ENCODE measurements at places on chromosomes 6 and 20.

DNA sequence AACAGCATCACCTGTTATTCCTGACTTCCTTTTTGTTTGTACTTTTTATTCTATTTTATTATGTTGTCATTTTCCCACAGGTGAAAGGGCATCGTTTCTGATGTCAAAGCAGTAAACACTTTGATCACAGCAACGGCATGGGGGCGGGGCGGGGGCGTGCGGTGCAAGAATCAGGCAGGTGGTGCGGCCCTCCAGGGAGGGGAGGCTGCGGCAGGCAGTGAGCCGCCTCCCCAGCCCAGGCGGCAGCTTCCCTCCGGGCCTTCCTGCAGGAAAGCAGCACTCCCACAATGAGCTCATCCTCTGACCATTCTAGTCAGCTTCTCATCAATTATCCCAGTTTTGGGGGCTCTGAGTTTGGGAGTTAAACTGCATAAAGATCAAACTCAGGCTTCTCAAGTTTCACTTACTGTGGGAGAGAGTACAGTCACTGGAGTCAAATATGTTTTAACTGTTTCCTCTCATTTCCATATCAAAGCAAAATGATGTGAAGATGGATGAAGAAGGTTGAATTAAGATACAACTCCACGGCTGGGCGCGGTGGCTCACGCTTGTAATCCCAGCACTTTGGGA, 608.4 kb upstream of the AGPAT4 start:
- DNase-seq = no peak

- DNase-seq = no peak
Measured at GRCh38 chr20:62266340-62266739, 28.0 kb downstream of the OSBPL2 start.

GRCh38 chr6:133377219-133377618, 136.1 kb downstream of the EYA4 start:
- no peak for DNase-seq

GRCh38 chr6:509676-510075, 118.1 kb downstream of the IRF4 start:
- no peak for DNase-seq

- no peak for DNase-seq
Measured at GRCh38 chr6:15425947-15426346, 180.1 kb downstream of the JARID2 start.

GRCh38 chr6:15776458-15776980, 113.7 kb upstream of the DTNBP1 start:
- DNase-seq = no peak

GRCh38 chr6:30913721-30914075, 340 bp upstream of the VARS2 start:
- no peak for DNase-seq

DNA sequence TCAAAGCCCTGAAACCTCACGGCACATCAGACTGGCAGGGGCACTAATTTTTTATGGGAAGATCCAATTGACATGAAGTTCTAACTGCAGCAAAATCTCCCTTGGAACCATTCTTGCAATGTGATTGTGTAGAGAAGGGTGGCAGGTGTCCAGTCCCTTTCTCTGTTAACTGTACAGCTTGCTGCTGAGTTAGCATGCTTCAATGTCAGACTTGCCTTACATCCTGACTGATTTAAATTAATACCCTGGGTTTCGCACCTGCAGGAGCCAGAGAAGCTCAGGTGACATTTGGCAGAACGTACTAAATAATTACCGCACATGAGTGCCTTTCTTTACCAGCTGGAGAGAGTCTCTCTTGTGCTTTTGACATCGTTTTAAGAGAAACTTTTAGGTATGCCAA, 123.0 kb downstream of the DOK5 start:
- DNase-seq = no peak

- no peak for DNase-seq
Measured at GRCh38 chr20:57647933-57648785, 27.9 kb upstream of the ZBP1 start.

DNA sequence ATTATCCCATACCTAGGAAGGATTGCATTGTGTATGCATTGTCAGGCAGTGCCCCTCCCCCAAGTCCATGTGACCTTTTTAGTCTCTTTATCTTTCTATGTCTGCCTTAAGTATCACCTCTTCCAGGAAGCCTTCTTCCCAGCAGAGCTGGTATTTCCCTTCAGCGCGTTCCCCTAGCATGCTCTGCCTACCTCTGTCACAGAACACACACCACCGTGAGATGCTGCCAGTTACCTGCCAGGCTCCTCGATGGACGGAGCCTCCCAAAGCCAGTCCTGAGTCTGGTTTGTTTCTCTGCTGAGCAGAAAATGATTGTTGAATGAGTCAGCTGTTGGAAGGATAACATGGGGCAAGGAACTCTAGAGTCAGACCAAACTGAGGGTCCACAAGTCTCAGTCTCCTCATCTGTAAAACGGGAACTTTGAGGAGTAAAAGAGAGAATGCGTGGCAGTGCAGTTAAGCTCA, 11.3 kb upstream of the ZNF335 start:
- DNase-seq = no peak

DNA sequence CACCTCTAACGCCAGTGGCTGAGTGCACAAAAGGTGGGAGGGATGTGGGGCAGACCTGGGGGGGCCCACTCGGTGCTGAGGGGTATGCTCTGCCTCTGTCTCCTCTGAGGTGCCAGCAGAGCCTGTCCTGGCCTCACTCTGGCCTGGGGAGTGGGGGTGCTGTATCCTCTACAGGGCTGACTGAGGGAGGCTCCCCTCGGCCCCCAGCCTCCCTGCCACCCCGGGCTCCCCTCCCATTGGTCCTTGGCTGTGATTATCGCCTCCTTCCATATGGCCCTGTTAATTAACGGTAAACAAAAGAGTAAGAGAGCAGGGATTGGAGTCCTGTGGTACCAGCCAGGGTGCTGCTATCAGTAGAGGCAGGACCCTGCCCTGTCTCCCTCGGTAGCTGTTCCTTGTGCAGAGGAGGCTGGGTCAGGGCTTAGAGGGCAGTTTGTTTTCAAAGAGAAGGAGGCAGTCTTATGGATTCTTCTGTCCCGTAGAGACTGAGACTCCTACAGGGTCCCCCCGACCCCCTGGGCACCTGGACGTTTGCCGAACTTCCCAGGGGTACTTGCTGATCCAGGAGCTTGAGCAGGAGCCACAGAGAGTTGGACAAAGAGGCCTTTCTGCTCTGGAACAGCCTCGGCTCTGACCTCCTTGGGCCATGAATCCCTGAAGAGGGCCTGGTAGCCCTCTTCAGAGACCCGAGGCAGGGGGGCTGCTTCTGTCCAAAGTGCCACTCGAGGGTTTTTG, 1.8 kb downstream of the MYT1 start:
- DNase-seq = no peak

DNA sequence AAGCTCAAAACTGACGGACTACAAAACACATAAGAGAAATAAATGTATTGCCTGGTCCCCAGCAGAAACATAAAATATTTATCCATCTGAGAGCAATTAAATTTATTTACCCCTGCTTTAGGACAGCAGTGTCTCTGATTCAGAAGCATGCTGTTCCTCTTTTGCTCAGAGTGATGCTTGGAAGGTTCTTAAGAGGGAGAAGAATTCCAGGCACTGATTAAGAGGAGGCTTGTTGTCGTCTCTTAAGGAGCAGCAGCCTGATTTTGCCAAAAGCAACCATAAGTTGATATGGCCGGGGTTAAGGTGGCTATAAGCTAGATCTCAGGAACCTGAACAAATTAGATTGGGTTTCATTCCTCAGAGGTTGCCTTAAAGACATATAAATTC, 25.8 kb downstream of the CAP2 start:
- DNase-seq = no peak

DNA sequence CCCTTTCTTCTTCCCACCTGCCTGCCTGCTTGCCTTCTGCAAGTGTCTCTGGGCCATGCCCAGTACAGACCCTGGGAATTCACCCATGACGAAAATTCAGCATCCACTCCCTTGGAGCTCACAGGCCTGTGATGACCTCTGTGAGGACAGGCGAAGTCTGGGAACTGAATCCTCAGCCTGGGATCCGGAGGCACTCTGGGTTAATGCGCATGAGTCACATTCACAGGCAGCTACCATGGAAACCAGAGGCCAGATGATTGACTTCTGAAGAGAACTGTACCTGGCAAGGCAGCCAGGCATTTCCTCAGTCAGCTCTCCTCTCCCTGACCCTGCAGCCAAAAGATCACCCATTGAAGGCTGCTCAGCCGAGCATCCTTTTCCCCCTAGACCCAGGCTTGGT, 41.0 kb downstream of the SLC9A8 start:
- peak; percentile 32 for DNase-seq

DNA sequence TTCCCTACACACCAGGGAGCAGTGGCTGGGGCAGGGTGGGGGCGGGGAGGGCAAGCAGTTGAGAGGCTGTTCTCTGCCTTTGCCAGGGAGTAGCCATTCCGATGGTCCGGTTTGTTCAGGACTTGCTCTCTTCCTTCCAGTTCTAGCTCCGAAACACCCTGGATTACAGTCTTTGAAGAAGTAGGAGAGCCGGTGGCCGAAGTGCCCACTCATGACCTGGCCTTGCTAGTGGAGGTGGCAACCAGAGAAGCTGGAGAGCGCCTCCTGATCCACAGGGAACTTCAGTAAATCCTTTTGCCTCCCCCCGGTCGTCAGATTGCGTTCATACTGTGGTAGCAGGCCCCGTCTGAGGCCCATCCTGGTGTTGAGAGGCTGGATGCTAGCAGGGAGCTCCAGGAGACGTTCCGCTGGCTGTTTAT, 92.8 kb downstream of the ARID1B start:
- DNase-seq = no peak

Data from NCI-H2227 treated with DMSO at 0.1 percent for 48 hours (cell line).